Stimulated activated CD8-positive, alpha-beta memory T cell treated with anti-CD3 and anti-CD28 coated beads, Interleukin-4, amount 100 ng/mL, for 48 hours (primary cell): ENCODE measurements at places on chromosomes 12 and 14.

- no peak for DNase-seq
Observed at GRCh38 chr14:74505831-74506230, 12.3 kb downstream of the ISCA2 start.

DNA sequence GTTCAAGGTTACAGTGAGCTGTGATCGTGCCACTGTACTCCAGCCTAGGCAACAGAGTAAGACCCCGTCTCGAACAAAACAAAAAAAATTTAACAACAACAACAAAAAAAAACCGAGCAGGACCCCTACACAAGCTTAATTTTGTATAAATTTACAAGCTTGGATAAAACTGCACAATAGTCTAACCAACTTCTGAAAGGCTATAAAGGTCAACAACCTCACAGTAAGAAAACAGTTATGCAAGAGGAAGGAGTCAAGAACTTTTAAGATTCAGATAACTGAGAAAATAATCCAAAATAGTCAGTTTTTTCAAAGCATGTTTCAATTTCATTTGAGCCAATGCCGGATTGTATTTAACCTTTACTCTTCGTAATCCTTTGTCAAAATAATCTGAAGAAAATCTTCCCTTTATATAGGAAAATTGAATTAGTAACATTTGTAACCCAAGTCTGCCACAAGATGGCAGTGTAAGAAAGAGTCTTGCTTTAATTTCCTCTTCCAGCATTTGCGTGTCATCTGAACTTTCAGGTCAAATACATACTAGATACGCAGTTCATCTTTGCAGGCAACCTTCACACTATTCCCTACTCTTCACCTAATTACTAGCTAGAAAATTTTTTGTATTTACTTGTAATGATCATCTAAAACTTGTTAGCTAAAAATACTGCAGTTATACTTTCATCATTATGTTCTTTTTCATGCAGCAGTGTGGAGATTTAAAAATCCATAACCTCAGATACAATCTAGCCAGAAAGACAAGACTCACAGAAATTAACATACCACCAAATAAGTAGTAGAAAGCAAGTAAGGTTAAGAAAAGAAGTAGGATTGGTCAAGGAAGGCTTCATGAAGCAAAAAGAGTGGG lies 5.8 kb downstream of the CCNB1IP1 start:
- DNase-seq = no peak

DNA sequence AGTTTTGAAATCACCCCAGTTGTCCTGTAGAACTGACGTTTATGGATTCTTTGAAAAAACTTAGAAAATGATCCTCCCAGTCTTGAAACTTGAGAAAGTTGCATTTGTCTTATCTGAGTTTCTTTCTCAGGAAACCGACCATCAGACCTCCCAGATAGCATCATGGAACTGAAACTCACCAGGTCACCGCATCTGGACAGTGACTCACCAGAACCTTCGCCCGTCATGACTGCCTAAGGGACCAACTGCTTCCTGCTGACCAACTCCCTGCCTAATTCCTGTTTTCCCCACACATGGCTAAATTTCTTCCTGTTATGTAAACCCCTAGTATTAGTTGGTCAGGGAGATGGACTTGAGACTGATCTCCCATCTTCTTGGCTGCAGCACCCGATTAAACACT lies 175.7 kb downstream of the RIMBP2 start:
- no peak for DNase-seq

DNA sequence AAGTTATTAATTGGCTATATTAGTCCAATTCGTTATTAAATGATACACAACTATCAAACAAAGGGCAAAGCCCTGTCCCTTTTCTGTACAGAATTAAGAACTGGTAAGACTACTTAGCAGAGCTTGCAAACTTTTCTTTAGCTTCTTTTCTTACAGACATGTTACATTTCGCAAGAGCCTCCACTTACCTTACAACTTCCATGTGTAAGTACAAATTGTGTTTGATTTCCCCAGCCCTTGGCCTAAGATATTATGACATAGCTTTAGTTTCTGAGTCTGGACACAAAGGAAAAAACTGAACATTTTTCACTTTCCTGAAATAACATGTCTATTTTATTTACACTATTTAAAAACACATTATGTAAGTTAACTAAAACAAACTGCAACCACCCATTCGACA lies 1.7 kb downstream of the ATF7 start:
- DNase-seq = no peak

DNA sequence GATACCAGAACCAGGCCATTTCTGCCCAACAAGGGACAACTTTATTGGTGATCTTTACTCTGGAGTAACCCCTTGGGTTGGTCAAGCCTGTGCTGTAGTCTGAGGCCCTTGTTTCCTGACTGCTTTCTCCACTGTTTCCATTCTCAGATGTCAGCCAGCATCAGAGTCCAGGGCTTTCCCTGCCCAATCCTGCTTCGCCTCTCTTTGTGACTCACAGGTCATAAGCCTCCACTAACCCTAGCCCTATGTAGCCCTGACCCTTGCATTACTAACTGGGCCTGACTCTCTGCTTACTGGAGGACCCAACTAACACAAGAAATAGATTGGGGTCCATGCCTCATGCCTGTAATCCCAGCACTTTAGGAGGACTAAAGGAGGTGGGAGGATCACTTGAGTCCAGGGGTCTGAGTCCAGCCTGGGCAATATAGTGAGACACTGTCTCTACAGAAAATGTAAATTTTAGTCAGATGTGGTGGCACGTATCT lies 8.6 kb upstream of the SNRNP35 start:
- no peak for DNase-seq

DNA sequence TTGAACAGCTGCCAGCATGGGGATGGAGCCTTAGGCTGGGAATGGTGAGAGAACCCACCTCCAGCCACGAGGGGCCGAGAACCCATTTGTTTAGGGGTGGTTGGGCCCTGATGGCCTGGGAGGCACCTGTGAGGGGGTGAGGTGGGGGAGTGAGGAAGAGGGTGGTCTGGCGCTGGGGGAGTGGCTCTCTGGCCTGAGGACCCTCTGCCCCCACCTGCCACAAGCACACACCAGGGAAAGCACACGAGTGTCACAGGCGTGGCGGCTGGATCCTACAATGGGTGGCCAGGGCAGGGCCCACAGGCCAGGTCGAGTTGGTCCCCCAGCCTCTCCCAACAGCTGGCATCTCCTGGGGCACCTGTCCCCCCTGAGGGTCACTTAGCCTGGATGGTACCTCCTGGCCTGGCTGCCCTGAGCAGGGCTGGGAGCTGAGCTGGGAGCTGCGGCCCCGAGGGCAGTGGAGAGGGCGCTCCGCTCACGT lies 340.5 kb downstream of the TMEM121 start:
- DNase-seq = peak; percentile 10

- no peak for DNase-seq
Observed at GRCh38 chr12:70240673-70241072, 2.6 kb upstream of the CNOT2 start.

DNA sequence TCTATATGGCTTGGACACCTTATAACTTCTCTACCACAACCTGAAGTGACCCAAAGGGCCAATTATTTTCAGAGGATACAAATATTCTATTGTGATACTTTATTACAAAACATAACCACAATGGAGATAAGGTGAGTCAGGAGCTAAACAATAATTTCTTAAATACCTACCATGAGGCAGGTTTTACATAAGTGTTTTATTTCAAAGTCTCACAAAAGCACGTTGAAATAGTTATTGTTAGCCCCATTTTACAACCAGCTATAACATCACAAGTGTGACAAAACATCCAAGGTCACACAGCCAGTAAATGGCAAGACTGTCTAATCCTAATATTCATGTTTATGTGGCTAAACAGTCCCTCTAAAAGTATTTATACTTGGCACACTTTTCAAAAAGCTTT lies 40.2 kb downstream of the SLC2A13 start:
- no peak for DNase-seq

DNA sequence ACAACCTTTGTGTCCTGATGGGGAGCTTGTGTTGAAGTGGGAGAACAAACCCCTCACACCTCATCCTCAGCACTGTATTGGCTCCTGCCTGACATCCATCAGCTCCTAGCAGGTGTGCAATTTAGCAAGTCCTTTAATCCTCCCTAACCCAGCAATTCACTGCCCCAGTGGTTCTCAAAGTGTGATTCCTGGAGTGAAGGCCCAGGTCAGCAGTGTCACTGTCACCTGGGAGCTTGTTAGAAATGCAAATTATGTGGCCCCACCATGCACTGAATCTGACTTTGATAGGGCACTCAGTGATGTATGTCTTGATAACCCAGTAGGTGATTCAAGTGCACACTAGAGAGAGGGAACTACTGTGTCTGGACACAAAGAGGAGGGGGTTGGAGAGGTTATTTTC lies 133.6 kb downstream of the FGD4 start:
- no peak for DNase-seq

DNA sequence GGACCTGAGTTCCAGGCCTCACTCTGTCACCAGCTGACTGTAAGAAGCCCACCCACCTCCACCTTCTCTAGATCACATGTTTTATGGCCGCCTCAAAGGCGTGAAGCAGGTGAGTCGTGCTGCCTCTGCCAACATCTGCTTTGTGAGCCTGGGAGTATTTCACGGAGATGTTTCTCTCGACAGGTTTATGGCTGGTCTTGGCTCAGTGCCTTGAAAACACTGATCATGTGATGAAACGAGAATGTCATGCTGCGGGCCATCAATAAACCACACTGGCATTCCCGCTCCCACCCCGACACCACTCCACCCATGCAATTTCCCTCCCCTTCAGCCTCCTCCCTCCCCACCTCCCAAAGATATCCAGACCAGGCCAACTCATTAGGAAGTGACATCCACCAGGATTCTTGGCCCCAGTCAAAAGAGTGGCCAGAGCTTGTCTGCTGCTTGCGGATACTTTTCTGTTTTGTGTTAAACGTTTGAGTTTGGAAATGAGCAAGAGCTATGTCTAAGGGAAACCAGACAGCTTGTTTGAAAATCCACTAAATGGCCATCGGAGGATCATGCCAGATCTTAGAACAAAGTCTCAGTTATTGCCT lies 53.8 kb upstream of the NTF3 start:
- DNase-seq = no peak

GRCh38 chr14:100587763-100588411 lies 670 bp upstream of the BEGAIN start:
- no peak for DNase-seq

- no peak for DNase-seq
Observed at GRCh38 chr12:116642683-116643082, 83.5 kb downstream of the MAP1LC3B2 start.

- DNase-seq = no peak
Observed at GRCh38 chr12:3493859-3494176, 2.8 kb downstream of the PRMT8 start.

DNA sequence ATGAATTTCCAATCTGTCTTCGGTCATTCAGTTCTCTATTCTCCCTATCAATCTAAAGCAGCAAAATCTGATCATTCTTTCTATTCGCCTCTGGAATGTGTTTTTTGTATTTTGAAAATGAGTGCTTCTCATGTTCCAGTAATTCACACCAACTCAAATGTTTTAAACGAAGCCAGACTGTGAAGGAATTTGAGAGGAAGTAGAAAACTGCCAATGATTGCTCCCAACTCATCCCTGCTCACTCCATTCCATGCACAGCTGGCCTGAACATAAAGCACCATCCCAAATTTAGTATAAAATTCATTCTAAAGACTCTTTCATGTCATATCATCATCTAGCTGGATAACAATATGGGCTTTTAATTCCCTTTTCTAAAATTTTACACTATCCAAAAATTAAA lies 123.8 kb downstream of the DUSP6 start:
- DNase-seq = no peak

- DNase-seq = peak; percentile 38
Observed at GRCh38 chr12:29103539-29103974, 45.5 kb upstream of the FAR2 start.

DNA sequence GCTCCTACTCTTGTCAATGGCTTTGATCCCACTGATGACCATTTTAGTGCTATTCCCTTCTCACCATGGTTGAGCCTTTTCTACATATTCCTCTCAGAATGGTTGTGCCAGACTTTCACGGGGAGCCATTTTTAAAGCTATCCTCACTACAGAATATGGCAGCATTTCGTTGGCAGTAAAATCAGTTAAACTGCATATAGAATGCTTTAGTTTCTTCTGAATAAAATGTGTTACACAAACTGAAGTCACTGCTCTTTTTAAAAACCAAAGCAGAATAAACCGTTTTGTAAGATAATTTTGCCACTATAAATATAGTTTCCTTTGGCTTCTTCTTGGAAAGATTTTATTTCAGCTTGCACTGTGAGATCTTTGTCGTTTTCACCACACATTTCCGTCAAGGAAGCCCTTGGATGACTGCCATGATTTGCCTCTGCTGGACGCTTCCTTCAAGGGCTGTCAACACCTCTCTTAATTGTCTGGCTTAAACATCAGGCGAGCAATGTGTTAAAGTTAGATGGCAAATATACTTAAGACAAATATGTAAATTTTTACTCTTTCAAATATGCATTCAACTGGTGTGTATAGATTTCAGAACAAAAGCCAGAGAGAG lies 624.2 kb downstream of the DIO2 start:
- no peak for DNase-seq

DNA sequence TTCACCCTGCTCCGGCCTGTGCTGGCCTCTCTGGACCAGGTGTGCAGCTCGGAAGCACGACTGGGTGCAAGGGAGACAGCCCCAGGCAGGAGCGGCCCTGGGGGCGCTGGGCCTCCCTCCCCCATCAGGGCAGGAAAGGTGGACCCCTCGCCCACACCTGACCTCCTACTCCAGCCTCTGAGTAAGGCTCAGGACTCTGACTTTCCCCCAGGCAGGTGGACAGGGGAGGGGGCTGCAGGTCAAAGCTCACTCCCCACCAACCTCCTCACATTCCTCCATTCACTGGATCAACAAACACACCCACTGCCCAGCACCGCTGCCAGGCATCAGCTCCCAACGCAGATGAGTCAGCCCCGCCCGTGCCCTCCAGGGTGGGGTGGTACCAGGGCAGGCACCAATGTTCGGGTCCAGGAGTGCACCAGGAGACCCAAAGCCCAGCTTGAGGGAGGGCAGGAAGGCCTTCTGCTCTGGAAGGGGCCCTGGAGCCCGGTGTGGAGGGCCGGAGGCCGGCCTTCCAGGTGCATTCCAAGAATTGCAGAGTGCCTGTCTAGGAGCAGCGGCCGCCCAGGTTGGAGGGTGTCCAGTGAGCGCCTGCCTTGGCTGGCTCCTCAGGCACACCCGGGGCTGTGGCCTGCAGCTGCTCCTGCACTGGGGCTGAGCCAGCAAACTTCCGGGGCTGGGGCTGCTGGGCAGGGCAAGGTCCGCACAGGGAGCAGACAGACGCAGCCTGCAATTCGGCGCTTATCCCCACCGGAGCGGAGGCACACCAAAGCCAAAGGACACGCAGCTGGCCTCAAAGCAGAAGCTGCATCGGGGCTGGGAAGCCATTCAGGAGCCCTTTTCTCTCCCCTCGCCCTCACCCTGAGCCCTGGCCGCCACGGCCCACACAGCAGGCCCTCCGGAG lies 1.6 kb upstream of the INF2 start:
- no peak for DNase-seq

GRCh38 chr12:79233341-79233781 lies 368.8 kb downstream of the SYT1 start:
- no peak for DNase-seq
